Activated CD4-positive, alpha-beta T cell treated with anti-CD3 and anti-CD28 coated beads, Interleukin-2, amount 50 U/mL, for 48 hours (primary cell): ENCODE measurements at places on chromosomes 5 and 9.
A peak's percentile ranks its signal among the peaks of the same experiment; 100 is the strongest.

- DNase-seq: no peak
These were observed 7.3 kb downstream of the DNAJB5 start for GRCh38 chr9:34996905-34997279.

GRCh38 chr5:149656576-149657182 is 73.4 kb upstream of the PPARGC1B start:
- DNase-seq: peak; percentile 52

GRCh38 chr9:30035761-30036160 is 2348.7 kb upstream of the ACO1 start:
- DNase-seq: no peak

DNA sequence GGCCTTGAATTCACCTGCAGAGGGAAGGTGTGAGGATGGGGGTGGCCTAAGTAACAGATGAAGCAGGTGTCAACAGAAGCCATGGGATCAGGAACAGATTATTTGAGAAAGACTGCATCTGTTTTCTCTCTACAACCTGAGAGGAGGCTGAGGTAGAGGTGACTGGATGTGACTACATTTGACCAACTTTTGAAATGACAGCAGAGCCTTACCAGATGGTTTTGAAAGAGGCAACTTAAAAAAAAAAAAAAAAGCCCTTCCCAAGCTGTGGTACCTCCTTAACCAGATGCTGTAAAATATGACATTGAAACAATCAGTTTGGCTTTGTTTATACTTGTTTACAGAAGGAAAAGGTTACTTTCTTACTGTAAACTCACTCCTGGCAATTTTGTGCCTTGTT is 108.6 kb downstream of the TRIO start:
- no peak for DNase-seq

GRCh38 chr5:40906351-40906751 is 2.9 kb upstream of the C7 start:
- no peak for DNase-seq

DNA sequence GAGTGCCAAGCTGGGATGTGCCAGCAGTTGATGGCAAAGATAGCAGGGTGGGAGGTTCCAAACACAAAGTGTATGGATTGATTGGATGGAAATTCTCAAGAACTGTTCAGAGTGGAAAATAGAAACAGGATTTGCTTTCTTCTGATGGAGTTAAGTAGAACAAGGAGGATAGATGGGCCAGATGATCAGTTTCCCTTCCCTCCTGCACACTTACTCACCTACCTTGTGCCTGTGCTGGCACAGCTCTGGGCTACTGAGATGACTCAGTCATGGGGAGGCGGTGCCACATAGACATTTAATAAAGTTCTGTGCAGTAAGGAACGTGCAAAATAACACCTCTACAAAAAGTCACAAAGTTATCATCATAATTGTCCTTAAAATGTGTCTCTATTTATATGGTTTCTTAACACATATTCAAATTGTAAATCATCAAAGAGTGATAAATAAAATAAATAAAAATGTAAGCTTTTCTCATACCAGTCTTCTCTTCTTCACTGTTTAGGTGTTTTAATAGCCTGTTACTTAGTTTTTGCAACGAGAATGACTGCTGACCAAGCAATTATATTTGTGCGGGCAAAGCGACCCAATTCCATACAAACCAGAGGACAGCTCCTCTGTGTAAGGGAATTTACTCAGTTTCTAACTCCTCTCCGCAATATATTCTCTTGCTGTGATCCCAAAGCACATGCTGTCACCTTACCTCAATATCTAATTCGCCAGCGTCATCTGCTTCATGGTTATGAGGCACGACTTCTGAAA is 12.7 kb downstream of the PTPDC1 start:
- DNase-seq: no peak

DNA sequence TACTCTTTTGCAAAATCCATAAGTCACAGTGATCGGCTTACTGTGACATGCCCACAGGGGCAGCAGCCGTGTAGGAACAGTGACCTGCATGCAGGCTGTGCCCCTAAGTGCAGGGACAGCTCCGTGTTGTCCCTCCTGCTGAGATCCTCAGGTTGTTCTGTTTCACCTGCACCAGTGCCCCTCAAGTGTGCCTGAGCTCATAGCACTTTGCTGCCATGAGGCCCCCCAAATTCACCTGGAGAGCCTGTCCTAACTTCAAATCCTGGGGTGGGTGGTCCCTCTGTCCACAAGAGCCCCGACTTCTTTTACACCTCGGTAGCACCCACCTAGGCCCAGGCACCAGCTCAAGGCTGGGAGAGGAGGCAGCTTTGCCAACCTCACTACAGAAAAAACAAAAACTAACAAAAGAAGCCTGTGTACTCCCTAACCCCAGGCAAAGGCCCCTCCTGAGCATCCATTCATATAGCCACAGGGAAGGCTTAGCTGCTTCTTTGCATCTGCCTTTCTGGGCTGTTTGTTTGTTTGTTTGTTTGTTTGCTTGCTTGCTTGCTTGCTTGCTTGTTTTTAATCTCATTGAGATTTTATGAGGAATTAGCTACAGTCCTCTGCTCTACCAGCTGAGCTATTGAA is 214.5 kb downstream of the AUH start:
- DNase-seq: no peak

- DNase-seq: no peak
These were observed 5.0 kb upstream of the QRFP start for GRCh38 chr9:130901498-130902203.
